ENCODE measurements at places on chromosomes 2 and 18. TPM values are rescaled to one million over a fixed set of nuclear protein-coding genes. Genes with fewer than 3 reads are reported as not detected.

Gene DRC1
- total RNA-seq = not detected

Gene MAP3K19
- total RNA-seq = not detected

Gene CXCR4
- total RNA-seq = not detected

Gene EML6
- total RNA-seq = 0.04 TPM

Gene DTNA
- total RNA-seq = 1.5 TPM

Gene FIGN
- 0.70 TPM for total RNA-seq

Gene ZNF521
- total RNA-seq = not detected

Gene IKZF2
- 7.0 TPM for total RNA-seq

Gene FRZB
- total RNA-seq = 0.08 TPM

Gene HDHD2
- 23.0 TPM for total RNA-seq

Gene LRRTM4
- total RNA-seq = not detected

Gene BARD1
- 11.9 TPM for total RNA-seq

Gene SRD5A2
- not detected for total RNA-seq

Gene PTPN4
- 29.8 TPM for total RNA-seq

Gene FOXI3
- total RNA-seq = not detected

Gene TMSB10
- total RNA-seq = 14,947 TPM

Gene SUMO1
- total RNA-seq = 102 TPM

Gene AGXT
- not detected for total RNA-seq

Gene DNAH7
- not detected for total RNA-seq

Gene RFX8
- 0.08 TPM for total RNA-seq

Gene SNORC
- total RNA-seq = 1.2 TPM

Gene TEX44
- total RNA-seq = not detected

Gene MPP4
- total RNA-seq = 0.55 TPM

Gene DPP10
- total RNA-seq = 0.78 TPM

Gene ALPG
- total RNA-seq = not detected

Gene C2orf72
- total RNA-seq = not detected

Gene CRYGD
- total RNA-seq = not detected

Gene ANO7
- total RNA-seq = 0.23 TPM

Gene ASPRV1
- 0.62 TPM for total RNA-seq

Data from hair follicular keratinocyte (primary cell).